Cortex of kidney (tissue), 1 donor: ENCODE measurements at places on chromosomes 2 and 18.

DNA sequence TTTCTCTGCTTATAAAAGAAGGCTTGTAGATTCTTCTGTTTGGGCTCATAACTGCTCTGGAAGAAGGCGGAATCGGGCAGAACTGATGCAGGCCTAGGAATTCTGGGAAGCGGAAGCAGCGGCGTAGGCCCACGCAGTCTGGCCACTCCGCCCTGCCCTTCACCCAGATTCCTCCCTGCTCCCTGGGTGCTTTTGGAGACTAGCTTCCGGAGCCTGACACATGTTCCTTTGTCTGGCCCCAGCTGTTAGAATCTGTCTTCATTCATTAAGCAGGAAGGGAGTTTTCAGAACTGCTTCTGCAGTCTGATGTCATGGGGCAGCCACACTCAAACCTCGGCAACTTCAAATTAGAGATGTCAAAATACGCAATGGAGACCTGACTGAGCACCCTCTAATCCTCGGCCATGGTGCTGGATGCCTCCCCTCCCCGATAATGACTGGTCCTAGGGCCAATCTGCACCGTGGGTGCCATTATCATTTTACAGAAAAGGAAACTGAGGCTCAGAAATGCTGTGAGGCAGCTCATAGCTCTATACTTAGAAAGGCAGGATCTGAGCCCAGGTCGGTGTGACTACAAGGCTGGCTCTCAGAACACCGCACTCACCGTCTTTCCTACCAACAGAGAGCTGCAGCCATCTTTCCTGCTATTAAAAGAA lies 275.7 kb downstream of the MYCN start:
- no peak for DNase-seq

DNA sequence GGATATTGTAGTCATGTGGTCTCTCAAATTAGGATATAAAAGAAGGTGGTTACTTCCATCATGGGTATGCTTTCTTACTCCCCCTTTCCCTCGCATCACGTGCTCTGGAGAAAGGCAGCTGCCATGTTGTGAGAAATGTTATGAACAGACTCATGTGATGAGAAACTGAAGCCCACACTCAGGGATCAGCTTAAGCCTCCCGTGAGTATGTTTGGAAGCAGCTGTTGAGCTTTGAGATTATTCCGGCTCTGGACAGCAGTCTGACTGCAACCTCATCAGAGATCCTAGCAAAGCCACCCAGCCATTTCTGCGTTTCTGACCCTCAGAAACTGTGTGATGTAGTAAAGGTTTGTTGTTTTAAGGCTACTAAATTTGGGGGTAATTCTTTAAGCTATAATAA lies 700.1 kb downstream of the ADCYAP1 start:
- DNase-seq, result no peak

DNA sequence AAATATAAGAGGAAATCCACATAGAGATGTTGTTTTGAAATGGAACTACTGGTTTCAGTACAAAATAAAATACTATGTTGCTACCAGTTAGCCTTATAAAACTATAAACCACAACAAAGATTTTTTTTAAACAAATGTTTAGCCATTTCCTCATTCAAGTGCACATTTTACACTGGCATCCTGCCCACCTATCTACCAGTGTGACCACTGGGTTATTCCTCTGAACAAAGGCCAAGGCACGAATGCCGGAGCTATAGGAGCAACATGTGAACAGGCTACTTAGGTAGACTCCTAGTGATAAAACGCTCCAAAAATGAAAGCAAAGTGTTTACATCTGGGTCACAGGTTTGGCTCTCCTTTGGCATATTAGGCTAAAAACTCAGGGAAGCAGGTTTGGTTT lies 31.8 kb upstream of the SULT1C4 start:
- DNase-seq, result no peak

- no peak for DNase-seq
These were observed 12.7 kb downstream of the CYTIP start for GRCh38 chr2:157431176-157431575.

GRCh38 chr18:9557250-9557943 lies 57.0 kb downstream of the PPP4R1 start:
- DNase-seq, result no peak

- no peak for DNase-seq
These were observed 1.5 kb upstream of the DGUOK start for GRCh38 chr2:73925033-73925704.

GRCh38 chr2:26692279-26692896 lies at the start of gene KCNK3:
Gene KCNK3, plus strand, starts transcription at chr2:26692722. Its CDS starts 154 bp downstream, at chr2:26692876.
- DNase-seq, result no peak

DNA sequence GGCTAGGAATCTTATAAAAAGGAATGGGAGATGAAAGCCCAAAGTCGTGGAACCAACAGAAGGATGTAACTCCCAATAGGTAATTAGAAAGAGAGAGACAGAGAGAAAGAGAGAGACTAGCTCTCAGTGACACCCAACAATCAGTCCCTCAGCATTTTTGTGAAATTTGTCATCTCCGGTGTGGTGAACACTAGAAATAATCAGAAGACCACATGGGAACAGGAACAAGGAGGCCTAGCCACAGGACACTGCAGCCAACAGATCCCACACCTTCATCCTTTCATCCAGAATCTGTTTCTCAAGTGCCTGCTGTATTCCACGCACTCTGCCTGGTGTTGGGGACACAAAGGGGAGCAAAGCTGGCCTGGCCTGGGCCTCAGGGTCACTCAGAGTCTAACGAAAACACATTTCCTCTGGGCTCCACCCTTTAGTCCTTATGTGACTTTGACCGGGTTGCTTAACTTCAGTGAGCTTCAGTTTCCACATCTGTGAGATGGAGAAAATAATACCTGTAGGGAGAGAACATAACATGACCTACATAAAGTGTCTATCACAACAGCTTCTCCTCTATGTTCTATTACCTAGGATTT lies 53.1 kb downstream of the EHD3 start:
- DNase-seq, result no peak

- DNase-seq, result no peak
These were observed 1389.8 kb upstream of the TMEFF2 start for GRCh38 chr2:193584522-193584938.

DNA sequence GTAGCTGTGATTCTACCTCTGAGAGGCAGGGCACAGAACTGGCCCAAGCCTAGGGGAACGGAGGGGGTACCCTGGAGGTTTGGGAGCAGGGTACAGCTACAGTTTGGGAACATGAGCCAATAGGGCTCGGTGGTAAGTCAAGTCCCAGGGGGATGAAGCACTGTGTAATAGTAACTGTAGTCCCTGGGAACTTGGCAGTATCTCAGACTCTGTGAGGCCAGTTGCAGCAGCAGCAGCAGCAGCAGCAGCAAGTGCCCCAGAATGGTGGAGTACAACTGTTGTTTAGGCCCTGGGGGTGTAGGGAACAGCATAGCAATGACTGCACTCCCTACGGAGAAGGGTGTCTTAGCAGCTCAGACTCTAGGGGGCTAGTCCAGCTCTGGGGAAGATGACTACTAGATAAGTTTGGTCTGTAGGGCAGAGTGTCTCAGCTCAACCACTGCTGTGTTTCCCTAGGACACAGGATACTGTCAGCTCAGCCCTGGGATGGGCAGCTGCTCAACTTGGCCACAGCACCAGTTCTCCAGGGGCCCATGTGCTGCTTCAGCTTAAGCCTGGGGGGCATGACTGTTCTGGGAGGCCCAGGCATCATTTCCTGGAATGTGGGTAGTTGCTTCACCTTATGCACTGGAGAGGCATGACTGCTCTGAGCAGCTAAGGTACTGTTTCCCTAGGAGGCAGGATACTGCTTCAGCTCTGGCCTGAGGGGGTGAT lies 20.5 kb downstream of the CARF start:
- DNase-seq, result no peak

GRCh38 chr2:147098940-147099339 lies 745.9 kb upstream of the ACVR2A start:
- no peak for DNase-seq

GRCh38 chr18:31325051-31325450 lies 7.1 kb downstream of the DSG1 start:
- DNase-seq, result no peak

DNA sequence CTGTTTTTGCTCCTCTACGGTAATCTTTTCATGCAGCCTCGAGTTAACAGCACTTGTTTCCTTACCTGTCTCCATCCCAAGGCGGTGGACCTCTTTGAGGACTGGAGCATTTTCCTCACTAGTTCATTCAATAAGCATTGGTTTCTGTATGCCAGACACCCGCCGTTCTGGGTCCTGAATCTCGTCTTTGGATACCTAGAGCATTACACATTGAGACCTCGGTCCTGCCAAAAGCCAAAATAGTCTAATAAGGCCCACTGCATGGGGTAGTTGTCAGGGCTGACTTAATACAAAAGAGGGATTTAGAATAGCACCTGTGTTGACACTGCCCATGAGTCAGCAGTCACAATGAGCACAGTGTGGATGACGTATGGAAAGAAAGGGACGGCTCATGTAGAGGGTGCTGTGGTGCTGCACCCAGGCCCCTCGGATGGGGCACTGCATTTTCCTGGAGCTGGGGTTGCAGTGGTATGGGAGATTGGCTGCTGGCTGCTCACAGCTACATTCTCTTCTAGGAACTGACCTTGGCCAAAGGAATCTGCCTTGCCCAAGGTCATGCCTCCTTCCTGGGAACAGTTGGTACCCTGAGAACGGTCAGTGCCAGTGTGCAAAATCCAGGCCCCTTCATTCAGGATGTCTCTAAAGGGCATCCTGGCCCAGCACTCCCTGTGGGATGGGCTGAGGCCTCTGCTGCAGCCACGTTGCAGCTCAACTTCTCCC lies 126.9 kb upstream of the NCK2 start:
- DNase-seq, result no peak

DNA sequence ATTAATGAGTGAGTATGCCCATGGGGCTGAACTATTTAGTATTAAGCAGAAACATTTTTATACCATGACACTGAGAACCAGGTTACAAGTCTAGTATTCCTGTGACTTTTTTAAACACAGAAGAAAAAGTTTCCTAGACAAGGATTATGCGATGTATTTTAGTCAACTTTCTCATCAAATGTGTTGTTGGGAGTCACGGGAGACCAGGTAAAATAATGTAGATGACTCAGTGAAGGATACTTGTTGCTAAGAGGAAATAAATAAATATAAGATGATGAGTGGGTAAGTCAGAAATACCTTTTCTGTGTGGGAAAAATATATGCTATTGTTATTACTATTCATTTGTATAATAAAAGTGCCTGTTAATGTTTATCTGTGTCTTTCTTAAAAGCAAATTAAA lies 23.4 kb downstream of the MBD5 start:
- DNase-seq, result no peak

DNA sequence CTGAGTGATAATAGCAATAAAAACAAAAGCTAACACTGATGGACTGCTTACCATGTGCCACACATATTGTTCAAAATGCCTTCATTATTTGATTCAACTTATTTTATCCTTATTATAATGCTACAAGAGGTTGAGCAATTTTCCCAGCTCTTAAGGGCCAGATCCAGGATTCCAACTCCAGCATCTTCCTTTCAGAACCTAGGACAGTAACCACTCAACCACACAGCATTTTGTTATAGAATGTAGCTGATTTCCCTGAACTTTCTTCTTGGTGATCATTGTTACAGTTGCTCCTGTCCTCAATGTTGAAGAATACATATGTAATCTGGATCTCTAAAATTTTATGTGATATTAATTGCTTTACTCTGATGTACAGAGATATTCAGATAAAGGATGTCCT lies 341.7 kb downstream of the PIK3C3 start:
- no peak for DNase-seq

- DNase-seq, result no peak
These were observed 7.2 kb upstream of the AFTPH start for GRCh38 chr2:64516651-64517510.

DNA sequence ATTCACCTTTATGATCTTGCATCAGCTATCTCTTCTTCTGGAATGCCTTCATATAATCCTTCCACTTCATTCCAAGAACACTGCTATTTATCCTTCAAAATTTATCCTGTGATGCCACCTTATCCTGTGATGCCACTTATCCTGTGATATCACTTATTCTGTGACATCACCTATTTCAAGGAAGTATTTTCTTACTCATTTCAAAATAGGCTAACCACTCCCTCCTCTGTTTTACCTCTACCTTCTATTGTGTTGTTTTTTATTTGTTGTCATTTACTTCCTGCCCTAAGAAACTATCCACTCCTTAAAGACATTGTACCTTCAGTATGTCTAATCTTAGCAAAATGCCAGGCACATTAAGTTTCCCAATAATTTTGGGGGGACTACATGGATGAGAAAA lies 38.8 kb downstream of the CD226 start:
- no peak for DNase-seq

DNA sequence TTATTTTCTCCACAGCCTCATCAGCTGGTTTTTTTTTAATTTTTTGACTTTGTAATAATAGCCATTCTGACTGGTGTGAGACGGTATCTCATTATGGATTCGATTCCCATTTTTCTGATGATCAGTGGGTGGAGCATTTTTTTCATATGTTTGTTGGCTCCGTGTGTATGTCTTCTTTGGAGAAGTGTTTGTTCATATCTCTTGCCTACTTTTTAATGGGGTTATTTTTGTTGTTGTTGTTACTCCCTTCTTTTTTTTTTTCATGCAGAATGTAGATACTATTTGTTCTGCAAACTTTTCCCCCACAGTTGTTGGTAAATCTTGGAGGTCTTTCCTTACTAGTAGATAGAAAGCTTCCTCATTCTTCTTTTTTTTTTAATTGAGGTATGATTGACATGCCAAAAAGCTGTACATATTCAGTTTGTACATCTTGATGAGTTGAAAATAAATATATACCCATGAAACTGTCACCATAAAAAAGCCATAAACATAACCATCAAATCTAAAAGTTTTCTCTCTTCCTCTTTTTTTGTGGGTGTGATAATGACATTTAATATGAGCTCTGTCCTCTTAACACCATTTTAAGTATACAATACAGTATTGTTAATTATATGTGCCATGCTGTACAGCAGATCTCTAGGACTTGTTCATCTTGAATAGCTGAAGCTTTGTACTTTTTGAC lies 21.8 kb upstream of the NT5DC4 start:
- DNase-seq, result no peak

DNA sequence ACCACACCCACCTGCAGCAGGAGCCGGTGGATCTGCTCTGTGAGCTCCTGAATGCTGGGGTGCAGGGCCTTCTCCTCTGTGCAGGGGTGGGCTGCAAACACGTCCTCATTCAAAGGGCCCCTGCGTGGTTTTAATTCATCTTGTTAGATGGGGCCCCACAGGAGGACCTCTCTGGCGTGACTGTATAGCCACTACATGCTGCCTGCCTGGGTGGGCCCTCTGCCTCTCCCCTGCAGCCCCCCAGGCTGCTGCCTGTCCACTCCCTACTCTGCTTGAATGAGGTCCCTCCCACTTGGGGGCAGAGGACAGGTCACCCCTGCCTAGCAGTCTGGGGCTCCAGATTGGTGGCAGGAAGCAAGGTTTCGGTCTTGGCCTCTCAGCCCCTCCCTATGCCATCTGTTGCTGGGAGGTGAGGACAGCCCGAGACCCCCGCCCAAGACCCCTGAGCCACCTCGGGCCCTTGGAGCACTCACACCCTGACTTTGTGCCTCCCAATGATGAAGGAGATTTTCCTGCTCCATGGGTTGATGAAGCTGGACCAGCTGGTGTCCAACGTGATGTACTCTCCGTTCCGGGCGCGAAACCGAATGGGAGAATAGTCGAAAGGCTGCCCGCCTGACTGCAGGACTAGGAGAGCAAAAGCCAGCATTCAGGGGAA lies 22.0 kb upstream of the HES6 start:
- DNase-seq, result no peak

- no peak for DNase-seq
These were observed 796 bp downstream of the MYO1B start for GRCh38 chr2:191245869-191246531.
